ENCODE measurements at places on chromosomes 16 and 17.

GRCh38 chr16:21611556-21612384 is 12.4 kb downstream of the METTL9 start:
- DNase-seq: no peak

DNA sequence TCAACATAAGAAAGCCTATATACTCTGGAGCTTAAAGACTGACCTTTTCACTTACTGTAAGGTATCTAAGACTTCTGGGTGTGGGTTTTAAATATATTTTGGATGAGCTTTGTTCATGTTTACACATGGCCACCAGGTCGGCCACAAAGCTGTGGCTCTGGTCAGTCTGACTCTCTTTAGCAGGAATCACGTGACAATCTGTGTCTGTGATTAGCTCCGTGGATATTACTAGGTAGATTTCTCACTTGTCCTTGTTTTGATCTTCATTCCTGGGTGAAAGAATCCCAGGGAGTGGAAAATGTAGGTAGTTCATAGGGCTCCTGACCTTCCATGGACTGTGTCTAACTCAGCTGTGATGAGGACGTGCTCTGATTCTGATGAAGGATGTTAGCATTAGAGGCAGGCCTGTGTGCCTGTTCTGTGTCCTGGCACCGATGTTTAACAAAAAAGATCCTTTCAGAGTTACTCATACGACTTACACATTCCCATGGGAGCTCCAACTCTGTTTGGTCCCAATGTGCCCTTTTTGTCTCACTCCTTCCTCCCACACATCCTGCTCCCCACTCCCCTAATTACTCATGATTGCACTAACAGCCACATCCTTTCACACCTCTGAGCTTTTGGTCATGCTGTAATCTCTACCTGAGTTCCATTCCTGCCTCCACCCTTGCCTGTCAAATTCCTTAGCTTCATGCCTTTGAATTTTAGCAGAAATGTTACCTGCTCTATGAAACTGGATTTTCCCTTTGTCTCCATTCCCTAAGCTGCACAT is 425.1 kb downstream of the MAF start:
- DNase-seq: peak; percentile 24

DNA sequence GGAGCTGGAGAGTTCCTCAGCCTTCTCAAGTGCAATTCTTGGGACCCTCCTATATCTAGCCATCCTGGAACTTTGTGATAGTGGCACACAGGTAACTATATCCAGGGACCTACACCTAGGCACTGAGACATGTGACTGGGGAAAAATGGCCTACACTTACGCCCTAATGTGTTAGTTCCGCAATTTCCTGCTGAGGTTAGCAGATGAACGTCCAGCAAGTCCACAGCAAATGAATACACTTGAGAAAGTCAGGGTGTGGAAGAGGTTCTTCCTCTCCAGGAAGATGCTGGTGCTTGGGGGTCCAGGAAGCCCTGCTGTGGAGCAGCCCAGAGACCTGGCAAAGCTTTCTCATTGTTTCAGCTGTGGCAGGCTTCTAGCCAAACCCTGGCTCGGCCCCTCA is 20.8 kb downstream of the PIK3R5 start:
- DNase-seq: no peak

GRCh38 chr17:2011411-2012371 is 13.4 kb downstream of the RTN4RL1 start:
- DNase-seq: peak; percentile 63

DNA sequence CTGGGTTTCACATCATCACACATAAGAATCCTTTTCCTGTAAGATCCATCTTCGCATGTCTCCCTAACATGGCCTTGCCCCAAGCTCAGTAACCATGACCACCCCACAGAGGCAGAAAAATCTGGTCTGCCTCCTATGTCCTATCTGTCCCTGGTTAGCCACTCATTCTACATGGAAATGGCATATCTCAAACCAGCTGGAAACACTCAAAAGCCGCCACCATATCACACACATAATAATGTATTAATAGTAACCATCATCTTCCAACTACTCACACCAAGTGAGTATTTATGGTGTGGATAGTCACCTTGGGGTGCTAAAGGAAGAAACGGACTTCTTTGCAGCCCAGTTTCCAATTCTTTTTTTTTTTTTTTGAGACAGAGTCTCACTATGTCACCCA is 11.4 kb downstream of the FAM117A start:
- no peak for DNase-seq

DNA sequence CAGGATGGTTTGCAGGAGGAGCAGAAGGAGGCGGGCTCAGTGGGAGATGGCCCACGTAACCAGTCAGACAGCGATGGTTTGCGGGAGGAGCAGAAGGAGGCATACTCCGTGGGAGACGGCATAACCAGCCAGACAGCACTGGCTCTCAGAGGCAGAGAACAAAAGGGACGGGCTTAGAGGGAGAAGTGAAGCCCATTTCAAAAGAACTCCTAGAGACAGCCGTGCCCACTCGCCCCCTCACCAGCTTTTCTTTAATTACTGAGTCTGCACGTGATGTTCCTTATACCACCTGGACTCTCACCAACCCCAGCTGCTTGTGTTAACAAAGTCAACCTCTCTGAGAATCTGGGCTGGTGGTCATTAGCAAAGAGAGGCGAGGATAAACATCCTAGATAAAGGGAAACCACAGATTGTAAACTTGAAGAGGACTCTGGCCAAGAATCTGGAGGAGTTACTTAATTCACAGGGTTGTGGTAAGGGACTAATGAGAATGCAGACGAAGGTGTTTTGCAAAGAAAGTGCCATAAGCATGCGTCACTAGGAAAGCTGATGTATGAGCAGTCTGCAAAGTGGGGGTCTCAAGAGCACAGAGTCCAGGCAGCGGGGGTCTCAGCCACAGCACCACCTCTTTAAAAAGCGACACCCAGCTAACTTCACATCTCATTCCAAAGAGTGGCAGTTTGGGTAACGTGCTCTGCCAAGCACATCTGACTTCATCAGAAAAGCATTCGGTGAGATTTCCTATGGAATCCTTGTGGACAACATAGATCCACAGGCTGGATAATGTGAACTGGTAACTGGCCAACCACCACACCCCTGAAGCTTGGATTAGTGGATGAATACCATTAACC is 51.7 kb downstream of the NXN start:
- DNase-seq: peak; percentile 74

DNA sequence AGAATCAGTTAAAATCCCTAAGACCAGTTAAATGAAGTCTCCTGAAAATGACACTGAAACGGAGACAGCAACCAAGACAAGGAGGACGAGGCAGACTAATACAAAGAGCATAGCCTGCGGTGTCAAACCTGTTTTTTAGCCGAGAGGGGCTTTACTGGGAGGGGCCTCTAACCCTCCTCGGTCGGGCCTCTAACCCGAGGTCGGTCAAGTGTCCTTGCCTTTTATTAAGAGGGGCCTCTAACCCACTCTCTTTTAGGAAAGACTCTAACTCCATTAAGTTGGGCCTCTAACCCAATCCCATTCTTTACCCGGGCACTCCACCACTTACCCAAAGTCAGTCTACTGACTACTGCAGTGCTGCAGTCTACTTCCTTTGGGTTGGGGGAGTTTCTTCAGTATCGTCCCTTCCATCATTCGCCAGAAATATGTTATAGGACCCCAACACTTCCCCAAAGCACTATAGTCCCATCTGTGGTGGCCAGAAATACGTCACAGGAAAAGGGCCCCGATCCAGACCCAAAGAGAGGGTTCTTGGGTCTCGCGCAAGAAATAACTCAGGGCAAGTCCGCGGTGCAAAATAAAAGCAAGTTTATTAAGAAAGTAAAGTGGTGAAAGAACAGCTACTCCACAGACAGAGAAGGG is 39.2 kb upstream of the ARL4D start:
- DNase-seq: no peak

DNA sequence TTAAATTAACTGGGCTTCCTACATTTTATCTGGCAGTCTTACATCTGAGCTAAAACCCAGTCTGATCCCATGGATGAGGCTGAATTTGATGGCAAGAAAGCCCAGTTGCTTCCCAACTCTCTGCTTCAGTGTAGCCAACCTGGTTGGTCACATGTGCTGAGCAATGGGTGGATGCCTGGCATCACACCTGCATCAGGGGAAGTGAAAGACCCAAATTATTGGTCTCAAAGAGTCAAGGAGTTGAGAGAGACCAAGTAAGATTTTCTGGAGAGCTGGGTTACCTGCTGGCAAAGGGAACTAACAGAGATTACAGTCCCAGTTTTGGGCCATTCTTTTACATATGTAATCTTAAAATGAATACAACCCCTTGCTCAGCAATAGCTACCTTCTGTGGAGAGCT is 38.8 kb downstream of the RGS9 start:
- no peak for DNase-seq

DNA sequence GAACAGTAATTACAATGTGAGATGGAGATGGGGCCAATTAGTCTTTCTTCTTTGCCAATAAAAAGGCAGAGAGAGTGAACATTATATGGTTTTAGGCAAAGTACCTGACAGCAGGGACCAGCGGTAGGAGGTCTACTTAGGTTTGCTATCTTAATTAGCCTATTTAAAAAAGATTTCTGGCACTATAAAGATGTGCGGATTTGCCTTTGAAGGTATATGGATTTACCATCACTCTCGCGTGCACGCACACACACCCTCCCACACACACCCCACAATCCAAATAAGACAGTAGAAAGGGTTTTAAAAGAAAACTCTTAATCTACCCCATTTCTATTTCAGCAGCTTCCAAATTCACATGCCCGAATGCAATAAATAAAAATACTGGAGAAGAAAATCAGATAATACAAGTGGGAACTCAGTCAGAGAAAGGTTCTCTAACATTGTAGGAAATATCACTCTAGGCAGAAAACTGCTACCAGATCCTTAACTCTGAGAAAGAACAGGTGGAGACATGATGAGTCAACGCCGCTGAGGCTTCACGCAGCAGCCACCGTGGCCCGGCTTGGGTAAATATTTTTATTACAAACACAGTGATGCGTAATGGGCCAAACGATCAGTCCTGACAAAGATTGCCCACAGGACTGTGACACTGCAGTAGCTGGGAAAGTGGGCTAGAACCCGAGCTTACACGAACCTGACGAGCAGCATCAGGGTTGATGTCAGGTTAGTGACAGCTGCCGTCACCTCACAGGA is 66.6 kb upstream of the AXIN2 start:
- DNase-seq: peak; percentile 98

DNA sequence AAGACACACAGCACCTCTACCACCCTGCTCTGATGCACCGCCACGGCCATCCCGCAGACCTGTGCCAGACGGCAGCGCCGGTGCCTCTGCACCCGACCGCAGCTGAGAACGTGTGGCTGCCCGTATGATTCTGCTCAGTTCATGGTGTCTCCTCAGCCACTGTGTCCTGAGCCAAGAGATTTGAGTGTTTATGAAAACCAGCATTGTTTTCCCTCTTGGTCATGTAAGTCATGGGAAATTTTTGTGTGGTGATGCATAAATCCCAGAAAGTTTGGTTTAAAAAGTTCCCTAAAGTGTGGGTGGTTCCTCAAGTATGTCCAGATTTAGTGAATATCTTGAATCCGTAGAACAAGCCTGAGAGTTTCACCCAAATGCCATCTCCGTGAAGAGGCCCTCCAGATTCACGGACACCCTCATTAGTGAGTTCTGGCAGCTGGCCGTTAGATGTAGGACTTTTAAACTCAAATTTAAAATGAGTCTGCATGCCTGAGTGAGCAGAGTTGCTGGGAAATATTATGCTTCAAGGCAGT is 57.6 kb downstream of the CDRT4 start:
- DNase-seq: no peak

DNA sequence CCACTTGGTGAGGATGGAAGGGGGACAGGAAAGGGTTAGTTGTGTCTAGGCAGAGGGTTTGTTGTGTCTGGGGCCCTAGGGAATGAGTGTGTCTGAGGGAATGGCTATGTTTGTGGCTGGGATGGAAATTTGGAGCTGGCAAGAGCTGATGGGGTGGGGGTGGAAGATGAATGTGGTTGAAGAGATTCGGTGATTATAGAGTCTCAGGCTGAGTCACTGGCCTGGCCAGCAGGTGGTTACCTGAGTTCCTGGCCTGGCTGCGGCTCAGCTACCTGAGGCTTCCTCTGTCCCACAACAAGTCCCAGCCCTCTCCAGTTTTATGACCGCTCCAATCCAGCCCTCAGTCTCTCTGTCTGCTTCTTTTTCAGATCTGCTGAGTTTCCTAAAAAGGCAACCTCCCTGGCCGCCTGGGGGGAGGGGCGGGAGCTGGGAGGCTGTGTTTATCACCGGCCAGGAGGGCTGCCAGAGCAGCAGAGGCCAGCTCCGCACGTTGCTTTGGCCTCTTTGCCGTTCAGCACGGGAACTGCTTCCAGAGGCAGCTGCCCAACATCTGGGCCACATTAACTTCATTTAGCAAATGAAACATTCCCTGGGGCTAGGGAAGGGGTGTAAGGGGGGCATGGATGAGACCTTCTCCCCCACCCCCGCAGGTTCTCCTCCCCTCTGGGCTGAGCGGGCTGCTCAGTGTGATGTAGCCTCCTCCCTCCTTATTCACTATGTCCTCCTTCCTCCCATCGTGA is 21.8 kb downstream of the ITGB3 start:
- peak; percentile 50 for DNase-seq

- DNase-seq: peak; percentile 39
These were observed 45.0 kb downstream of the B9D1 start for GRCh38 chr17:19317359-19318095.

DNA sequence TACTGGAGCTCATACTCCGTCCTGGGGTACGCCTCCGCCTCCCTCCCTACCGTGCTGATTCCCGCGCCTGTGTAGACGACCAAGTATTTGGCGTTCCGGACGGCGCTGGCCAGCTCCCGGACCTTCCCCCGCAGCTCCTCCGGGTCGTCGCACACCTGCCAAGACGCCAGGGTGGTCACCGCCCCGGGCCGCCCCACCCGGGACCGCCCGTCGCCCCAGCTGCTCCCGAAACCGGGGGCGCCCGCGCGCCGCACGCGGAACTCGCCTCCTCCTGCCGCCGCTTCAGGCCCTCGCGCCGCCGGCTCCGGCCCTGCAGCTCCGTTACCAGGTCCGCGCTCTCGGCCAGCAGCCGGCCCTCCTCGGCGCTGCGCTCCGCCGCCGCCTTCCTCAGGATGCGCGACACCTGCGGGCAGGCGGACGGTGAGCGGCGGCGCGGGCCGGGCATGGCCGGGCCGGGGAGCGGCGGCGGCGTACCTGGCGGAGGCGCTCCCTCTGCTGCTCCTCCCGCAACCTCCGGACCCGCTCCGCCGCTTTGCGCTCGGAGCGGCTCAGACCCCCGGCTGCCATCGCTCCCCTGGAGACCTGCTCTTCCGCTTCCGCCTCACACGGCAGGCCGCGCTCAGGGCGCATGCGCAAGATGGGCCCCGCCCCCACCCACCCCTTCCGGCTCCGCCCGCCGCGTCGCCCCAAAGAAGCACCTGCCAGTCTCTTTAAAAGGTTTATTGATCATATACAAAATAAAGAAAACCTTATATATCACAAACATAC is at the start of gene SIRT7:
SIRT7 (minus strand) TSS at position 612 of the 768 bp plus-strand sequence; CDS start at position 567, 45 bp downstream.
- peak; percentile 89 for DNase-seq

DNA sequence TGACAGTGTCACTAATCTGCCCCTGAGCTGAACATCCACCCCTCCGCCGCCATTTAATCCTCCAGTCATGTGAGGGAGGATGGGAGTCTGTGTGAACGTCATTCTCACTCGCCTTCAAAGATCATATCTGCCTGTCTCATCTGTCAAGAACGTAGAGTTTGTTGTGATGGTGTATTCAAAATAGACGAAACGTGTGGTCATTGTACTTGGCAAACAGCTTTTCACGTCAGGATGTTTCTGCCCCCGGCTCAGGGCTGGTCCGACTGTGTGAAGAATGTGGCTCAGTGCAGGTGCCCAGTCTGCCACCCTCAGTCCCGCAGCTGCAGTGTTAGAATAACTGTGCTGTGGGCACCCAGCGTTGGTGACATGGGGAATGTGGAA is 148.0 kb downstream of the KCNJ12 start:
- peak; percentile 0 for DNase-seq

- no peak for DNase-seq
These were observed 2.1 kb upstream of the IGSF6 start for GRCh38 chr16:21654466-21654865.

All from NCI-H69 (cell line).